ENCODE measurements at places on chromosomes 5 and 9.

GRCh38 chr9:77417566-77417965 is 230.6 kb downstream of the GNA14 start:
- peak; percentile 37 for DNase-seq

GRCh38 chr5:96901384-96901783 is 25.1 kb downstream of the ERAP2 start:
- no peak for DNase-seq

DNA sequence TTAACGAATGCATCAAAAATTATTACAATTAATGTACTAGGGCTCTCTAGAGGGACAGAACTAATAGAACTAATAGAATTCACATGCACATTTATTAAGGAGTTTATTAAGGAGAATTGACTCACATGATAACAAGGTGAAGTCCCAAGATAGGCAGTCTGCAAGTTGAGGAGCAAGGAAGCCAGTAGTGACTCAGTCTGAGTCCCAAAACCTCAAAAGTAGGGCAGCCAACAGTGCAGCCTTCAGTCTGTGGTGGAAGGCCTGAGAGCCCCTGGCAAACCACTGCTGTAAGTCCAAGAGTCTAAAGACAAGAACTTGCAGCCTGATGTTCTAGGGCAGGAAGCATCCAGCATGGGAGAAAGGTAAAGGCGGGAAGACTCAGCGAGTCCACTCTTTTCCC is 633.8 kb downstream of the SEMA5A start:
- peak; percentile 25 for DNase-seq

- no peak for DNase-seq
Observed at GRCh38 chr9:32419921-32420320, 35.5 kb downstream of the ACO1 start.

DNA sequence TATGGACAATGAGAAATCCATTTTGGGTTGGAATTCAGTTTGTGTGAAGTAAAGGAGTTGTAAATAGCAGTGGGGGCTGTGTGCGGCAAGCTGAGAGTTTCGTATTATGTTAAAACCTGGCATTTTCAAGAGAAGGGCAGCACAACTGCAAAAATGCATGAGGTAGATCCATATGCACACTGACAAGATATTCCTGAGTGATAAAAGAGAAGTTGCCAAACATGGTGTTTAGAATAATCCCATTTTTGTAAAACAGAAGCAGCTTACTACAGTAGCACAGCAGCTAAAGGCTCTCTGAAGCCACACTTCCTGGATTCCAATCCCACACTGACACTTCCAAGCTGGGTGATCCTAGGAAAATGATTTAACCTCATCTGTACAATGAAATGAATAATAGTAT is 11.2 kb downstream of the GLRA1 start:
- no peak for DNase-seq

DNA sequence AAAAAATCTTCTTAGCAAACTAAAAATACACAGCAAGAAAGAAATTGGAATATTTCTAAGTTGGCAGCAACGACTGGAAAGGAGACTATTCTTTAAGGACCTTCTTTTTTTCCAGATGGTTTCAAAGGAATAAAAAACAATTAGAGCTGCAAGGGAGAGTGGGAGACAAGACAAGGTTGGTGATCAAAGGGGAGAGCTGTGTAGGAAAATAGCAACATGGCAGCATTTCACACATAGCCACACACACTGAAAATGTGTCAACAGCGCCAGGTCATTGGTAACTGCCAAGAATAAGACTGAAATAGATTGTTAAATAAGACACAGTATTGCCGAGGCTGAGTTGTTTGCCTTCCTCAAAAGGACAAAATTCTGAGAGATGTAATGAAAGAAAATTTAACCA is 88.1 kb upstream of the TLE1 start:
- DNase-seq, result no peak

- no peak for DNase-seq
Observed at GRCh38 chr9:110186254-110186653, 21.7 kb downstream of the C9orf152 start.

GRCh38 chr5:43165323-43165722 is 26.7 kb upstream of the NIM1K start:
- DNase-seq, result no peak

- DNase-seq, result peak; percentile 60
Observed at GRCh38 chr9:131530546-131530919, 530 bp downstream of the UCK1 start.

GRCh38 chr5:92527311-92528078 is 1053.5 kb downstream of the NR2F1-AS1 start:
- peak; percentile 68 for DNase-seq

- DNase-seq, result no peak
Observed at GRCh38 chr9:2729003-2729402, 11.7 kb downstream of the KCNV2 start.

- no peak for DNase-seq
Observed at GRCh38 chr5:75612226-75612569, 945 bp downstream of the ANKDD1B start.

DNA sequence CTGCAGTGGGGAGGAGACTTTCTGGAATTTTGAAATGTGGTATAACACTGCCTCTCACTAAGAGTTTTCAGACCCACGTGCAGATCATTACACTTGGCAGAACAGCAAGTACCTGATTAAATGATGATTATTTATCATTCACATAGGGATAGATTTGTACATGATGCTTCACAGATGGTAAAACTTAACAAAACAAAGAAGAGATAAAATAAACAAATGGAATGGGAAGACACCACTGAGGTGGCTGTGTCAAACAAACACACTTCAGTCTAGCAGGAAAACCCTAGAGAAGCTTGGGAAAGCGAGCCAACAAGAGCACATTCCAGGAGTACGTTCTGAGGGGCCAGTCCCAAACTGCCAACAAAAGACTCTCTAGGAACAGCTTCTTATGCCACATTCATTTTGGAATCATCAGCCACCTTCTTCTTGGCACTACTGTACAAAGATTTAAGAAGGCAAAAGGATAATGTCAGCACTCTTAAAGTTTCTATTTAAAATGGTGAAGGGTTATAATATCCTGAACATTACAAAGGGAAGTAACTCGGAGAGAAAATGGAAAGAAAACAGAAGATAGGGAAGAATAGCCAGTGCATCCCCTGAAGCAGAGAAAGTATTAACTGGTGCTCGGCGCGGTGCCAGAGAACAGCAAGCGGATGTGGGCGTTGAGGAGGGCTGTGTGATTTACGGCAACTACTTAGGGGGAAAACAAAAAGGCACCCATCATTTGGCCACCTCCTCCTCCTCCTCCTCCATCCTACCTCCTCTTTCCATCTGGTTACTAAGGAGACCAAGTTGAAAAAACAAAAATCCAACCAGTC is 1.6 kb downstream of the MED27 start:
- DNase-seq, result peak; percentile 39

- DNase-seq, result no peak
Observed at GRCh38 chr9:37405350-37405749, 17.1 kb upstream of the GRHPR start.

DNA sequence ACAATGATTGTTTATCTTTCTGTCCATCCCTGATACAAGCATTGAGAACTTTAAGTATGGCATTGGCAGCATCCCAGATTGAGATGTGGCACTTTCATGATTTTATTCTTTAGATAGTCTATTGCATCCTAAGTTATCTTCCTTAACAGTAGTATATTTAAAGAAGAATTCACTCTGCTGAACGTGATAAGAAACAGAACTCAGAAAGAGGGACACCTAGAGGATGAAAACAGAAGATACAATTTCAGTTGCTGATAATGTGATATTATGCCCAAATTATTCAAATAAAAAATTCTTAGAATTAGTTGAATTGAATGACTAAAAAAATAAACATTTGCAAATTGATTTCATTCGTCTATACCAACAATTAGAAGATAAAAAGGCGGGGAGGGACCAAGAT is 218.1 kb upstream of the DMRTA1 start:
- no peak for DNase-seq

DNA sequence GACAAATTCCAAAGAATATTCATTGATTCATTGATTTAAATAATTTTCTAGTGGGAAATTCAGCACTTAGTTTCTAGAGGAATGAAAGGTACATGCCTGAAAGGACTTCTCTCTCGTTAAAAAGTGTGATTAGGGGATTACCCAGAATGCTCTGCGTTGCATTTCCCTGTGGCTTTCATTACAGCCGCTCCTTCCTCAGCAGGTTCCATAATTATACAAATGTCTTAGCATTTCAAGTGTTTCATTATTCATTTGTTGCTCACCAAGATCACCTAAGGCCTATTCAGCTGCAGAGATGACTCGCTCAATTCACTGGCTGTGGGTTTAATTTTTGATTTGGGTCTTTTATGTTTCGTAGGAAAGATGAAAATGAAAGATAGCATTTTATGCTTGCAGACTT is 52.8 kb downstream of the SPATA31C2 start:
- DNase-seq, result no peak

DNA sequence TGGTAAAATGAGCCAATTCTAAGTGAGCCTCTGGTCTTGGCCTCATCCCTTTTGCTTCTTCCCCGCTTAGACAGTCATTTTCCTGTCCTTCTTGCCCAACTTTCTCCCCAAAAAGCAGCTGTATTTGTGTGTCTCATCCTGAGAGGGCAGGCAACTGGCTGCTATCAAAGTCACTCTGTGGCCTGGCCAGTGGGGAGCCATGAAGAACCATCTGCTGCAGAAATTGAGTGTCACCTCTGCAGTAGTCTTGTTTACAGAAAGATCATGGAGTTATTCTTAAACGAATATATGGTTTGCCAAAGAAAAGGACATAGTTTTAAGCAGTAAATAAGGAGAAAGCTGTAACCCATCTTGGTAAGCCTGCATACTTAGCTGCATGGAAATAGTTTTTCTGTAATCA is 233.6 kb upstream of the ELAVL2 start:
- no peak for DNase-seq

- DNase-seq, result no peak
Observed at GRCh38 chr9:134396258-134396742, 70.0 kb downstream of the RXRA start.

DNA sequence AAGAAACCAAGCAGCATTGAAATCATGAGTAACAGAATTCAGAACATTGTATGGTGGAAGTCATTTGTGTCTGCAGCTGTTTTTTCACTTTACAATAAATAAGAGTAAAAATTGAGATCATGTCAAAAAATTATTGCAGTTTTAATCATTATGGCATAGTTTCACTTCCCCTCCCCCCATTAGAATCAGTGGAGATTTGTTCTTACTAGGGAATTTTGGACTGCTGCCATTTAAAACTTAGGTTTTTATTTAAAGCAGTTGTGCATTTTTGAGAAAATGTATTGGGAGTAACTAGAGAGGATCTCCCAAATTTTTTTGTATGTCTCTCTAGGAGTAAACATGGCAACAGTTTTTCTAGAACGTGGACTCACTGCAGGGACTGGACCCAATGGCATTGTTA is 20.4 kb downstream of the GTF3C4 start:
- DNase-seq, result no peak

GRCh38 chr5:2999926-3000325 is 248.4 kb upstream of the IRX2 start:
- DNase-seq, result no peak

DNA sequence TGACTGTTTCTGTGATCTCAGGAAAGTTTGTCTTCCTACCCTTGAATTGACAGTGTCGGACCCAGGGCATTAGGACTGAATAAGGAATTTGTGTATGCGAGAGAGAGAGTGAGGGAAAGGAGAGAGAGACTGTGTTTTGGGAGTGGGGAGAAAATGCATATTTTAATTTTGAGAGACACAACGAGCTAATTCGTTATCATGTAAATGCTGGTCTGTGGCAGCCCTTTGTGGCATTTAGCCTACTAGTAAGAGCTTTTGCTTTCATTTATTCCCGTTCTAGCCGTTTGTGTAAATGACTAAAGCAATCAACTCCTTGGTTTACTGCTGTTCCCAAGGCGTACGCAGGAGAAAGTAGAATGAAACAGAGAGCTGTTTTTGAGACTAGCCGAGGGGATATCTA is 79.8 kb upstream of the MAMDC2 start:
- no peak for DNase-seq

DNA sequence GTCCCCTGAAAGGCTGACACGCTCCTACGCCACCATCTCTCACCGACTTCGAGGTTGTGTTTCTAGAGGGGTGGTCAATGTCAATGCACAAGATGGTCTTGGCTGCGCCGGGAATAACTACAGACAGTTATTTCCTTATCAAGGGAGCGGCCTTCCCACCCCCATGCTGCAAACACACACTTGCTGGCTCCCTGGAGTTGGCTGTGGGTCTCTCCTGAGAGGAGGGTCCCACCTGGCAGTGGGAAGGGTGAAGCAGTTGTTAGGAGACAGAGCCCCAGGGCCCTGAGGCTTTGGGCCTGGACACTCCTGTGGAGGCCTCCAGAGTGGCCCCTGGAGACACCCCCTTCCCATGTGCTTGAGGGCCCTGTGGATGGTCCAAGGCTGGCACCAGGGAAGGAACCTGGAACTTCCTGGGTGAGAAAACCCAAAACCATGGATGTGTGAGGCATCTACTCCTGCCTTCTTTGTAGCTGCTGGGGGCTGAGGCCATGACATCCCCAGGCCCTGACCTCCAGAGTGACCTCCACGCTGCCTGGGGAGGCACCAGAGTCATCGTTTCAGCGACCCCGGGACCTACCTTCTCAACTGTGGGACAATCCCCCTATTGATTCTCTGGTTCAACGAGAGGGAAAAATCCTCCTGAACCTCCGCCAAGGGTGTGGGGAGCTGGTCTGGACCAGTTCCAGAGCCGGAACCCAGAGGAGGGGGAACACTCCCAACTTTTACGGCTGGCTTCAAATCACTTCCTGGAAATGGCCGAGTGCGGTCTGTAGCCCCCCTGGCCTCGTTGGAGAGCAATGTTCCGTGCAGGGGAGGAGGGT is 101.1 kb upstream of the COL5A1 start:
- no peak for DNase-seq

DNA sequence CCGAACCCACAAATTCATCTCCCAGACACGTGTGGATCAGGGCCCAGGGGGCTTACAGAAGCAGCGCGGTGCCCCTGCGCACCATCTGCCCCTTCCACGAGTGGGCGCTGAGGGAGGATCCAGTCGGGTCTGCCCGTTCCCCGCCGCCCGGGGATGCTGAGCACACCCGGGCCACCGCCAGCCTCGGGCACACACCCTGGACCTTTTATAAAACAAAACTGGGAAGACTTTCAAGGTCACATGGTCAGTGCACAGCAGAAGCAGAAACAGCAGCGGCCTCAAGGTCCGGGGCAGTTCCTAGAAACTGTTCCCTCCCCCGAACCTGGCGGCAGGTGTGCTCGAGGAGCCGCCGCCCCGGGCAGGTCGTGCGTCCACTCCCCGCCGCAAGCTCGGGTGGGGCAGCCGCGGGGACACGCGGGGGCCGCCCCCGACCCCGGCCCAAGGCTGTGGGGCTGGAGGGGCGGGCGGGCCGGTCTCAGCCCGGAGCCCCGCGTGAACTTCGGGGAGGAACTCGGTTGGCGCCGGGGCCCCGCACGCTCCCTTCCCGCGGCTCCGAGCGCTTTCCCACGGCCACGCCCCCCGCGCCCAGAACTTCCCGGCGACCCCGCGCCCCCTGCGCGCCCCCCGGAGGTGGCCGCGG is 633 bp upstream of the PPP1R26 start:
- DNase-seq, result peak; percentile 45

- peak; percentile 62 for DNase-seq
Observed at GRCh38 chr5:79560771-79561524, 47.0 kb upstream of the HOMER1 start.

- peak; percentile 33 for DNase-seq
Observed at GRCh38 chr9:128724744-128725211, 851 bp upstream of the ZDHHC12 start.

GRCh38 chr5:123448017-123448617 is 24.9 kb upstream of the CEP120 start:
- DNase-seq, result no peak

Data from myocyte (in vitro differentiated cells).